ENCODE measurements at places on chromosomes 12 and 14.

DNA sequence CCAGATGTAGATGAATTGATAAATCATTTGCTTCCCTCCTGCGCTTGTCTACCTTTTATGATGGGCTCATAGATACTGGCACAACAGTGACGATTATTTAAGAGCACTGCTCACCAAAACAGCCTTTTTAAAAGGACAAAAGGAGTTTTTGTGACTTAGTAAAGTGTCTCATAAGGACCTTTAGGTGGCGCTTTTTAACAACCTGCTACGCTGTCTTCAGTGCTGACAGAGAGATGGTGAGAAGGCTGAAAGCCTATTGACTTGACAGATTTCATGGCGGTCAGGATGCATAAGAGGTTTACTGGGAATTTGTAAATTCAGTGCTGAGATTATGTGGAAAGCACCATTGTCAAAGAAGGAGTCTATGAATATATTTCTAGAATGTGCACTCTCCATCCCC, 87.6 kb downstream of the SLC15A5 start:
- DNase-seq, result no peak

DNA sequence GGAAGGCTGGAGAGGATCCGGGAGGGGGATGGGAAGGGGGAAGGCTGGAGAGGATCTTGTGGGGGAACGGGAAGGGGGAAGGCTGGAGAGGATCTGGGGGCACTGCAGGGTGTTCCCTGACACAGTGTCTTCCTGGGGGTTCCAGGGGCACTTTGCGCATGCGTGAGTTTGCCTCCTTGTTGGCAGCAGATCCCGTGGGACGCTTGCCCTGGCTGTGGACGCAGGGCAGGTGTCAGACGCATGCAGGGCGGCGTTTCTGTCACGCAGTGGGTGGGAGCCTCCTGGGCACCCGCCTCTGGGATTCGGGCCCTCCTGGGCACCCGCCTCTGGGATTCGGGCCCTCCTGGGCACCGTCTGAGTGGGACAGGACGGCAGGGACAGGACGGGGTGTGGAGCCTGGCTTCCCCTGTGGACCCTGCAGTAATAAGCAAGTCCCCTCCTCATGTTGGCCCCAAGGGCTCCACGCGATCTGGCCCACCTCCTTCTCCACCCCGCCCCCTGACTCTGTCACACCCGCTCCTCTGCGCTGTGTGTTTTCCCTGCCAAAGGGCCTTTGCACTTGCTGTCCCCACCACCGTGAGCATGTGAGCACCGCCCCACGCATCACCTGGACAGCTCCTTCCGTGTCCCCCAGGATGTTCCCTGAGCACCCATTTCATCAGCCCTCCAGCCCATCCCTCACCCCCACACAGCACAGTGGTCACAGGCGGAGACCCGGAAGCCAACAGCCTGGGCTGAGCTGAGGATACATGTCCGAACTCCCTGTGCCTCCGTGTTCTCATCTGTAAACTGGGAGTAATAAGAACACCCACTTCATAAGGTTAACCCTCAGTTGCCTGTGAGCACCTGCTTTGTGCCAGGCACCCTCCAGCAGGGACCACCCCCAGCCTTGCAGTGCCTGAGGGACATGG, 4.4 kb downstream of the MMP17 start:
- no peak for DNase-seq

GRCh38 chr14:68937471-68938270, 41.4 kb downstream of the ACTN1 start:
- no peak for DNase-seq

DNA sequence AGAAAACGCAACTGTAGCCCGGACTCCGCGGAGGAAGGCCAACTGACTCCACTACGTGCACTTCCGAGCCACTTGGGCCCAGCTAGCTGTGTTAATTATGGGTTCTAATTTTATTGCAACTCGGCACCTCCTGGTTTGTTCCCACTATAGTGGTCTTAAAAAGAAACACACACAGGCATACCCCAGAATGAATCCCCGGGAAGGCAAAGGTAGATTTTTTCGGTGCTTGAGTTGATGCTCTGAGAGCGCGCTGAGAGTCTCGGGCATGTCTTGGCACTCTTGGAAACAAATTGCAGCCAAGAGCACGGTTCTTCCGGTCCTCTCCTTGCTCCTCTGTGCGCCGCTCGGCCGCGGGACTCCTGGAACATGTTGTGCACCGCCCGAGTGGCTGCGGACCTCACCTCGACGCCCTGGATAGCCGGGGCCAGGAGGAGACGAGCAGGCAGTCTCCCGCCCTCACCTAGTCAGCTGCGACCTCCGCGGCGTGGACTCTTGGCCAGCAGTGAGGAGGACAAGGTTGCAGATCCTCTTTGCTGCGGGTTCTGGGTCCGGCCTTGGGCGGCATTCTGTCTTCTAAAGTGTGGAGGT, 6.8 kb upstream of the PAX9 start:
- DNase-seq, result no peak

- no peak for DNase-seq
Measured at GRCh38 chr14:30553311-30553989, 5.5 kb upstream of the G2E3 start.

GRCh38 chr12:95335948-95336347, 118.3 kb downstream of the VEZT start:
- no peak for DNase-seq

GRCh38 chr14:58784931-58785330, 147.2 kb downstream of the DACT1 start:
- no peak for DNase-seq

GRCh38 chr12:81998761-81999378, 239.7 kb upstream of the PPFIA2 start:
- no peak for DNase-seq

- no peak for DNase-seq
Measured at GRCh38 chr12:10154145-10154496, 17.8 kb downstream of the OLR1 start.

DNA sequence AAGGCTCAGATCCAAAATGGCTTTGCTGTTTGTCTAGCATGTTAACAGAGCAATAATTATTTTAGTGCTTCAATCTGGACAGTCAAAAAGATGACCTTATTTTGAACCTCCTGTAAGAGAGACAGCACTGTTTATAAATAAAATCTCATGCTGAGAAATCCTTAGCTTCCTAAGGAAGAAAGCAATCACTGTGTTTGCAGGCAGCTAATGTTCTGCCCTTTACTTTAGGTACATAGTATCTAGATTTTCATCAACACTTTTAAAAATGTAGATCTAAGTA, 105.3 kb downstream of the PRKD1 start:
- DNase-seq, result no peak

DNA sequence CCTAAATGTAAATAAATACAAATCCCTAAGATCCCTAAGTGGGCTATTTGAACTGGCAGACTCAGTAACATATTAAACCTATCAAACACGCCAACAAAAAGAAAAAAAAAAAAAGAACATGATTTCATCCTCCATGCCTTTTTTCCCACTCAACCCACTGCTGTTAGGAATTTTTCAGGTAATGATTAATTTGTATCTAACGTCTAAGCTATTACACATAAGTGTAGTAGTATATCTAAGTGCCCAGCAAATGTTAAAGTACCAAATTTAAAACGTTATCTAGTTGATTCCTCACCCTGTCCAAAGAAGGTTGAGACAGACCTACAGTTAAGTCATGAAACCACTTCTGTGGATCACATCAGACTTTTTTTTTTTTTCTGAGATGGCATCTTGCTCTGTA, 16.4 kb upstream of the ARID4A start:
- DNase-seq, result no peak

DNA sequence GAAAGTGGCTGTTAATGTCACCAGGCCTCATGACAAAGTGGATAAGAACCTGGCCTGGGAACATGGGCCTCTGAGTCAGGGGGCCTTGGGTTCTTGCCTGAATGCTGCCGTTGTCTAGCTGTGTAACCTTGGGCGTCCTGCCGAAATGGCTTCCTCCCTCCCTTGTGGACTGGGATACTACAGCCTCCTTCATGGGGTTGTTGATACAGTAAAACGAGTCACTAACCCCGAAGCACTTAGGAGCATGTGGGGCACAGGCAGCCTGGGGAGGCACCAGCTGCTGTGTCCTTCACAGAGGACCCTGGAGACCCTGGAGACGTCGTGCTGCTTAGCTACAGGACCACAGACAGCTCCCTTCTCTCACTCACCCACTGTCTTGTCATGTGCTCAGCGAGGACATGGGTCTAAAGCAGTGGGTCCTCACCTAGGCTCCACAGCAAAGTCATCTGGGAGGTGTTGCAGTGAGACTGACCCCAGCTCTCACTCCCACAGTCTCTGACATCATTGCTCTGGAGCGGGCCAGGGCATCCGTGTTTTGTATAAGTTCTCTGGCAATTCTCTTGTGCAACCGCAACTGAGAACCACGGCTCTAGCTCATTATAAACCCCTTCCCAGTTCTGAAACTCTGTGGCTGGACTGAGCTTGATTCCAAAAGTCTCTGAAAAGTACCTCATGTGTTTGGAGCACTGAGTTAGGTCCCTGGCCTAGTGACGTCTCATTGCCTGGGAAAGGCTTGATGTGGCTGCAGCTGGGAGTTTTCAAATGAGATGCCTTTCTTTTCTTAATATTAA, 42.1 kb downstream of the SERPINA3 start:
- peak; percentile 10 for DNase-seq

GRCh38 chr14:55288439-55288838, 17.2 kb downstream of the FBXO34 start:
- no peak for DNase-seq

DNA sequence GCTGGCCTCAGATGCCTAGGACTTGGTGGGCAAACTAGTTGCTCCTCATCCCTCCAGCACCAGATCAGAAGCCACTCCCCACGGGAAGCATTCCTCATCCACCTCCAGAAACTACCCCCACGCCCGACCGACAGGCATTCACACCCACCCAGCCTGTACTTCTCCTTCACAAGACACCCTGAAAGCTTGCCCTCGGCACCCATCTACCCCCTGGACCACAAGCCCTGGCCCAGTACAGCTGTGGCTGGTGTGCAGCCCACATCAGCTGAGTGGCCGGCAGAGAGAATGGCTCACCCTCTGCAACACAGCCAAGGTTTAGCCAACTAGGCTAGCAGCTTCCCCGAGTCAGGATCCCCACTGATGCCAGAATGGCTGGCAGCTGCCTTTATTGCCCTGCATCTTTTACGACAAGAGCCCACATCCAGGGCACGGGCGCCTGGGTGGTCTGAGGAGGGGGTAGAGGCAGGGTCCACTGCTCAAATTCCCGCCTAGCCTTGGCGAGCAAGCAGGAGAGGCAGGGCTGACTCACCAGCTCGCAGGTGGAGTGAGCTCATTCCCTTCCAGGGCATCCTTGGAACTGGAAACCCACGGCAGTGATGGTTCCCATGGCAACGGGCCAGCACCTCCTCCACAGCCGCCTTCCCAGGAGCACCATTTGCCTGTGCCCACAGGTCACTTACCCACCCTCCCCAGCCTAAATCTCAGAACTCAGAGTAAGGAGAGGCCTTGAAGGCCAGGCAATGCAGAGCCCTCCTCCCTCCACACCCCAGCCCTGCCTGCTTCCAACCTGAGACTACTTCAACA, 17.1 kb downstream of the ACTN1 start:
- DNase-seq, result no peak

GRCh38 chr12:99235381-99235780, 412.2 kb upstream of the GARIN6 start:
- DNase-seq, result no peak

All from MV-4-11 (cell line).